ENCODE measurements at places on chromosomes 3 and 15. TPM values are rescaled to one million over a fixed set of nuclear protein-coding genes. Genes with fewer than 3 reads are reported as not detected.

Gene FMN1
- total RNA-seq = 0.05 TPM

DNA sequence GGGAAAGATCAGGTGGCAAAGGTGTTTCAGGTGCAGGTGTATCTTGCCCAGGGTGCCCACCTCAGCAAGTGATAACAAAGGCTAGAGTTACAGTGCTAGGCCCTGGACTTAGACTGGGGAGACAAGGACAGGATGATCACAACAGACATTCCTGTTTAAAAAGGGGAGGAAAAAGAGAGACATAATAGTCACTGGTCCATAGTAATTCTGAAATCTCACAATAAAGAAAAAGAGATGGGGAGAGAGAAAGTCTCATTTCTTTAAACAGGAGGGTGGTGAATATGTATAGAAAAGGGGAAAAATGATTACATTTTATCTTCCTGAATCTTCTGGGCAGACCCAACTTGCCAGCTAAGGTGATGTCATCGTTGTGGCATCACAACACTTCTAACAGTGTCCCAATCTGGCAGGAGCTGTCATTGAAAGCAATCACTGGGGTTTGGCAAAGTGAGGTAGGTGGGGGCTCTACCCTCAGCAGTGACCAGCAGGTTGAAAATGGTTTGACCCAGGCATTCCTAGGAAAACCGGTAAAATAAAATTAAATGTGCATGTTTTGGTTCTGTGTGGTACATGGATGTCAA, 99.5 kb downstream of the ZNF621 start:
- H3K27ac ChIP-seq = no peak overlapping the region
- H3K36me3 ChIP-seq = peaks cover 2% of the 10 kb centered on the region
- H3K4me3 ChIP-seq = no peak overlapping the region
- peaks cover 9% of the 10 kb centered on the region for H3K27me3 ChIP-seq
- no peaks in the 10 kb centered on the region for H3K4me1 ChIP-seq

- DNase-seq = no peak
- H3K27ac ChIP-seq = no peak overlapping the region
- no peaks in the 10 kb centered on the region for H3K27me3 ChIP-seq
- H3K4me3 ChIP-seq = no peak overlapping the region
Measured at GRCh38 chr15:97146929-97147870, 813.3 kb upstream of the ARRDC4 start.

- DNase-seq = no peak
- H3K36me3 ChIP-seq = no peaks in the 10 kb centered on the region
- no peaks in the 10 kb centered on the region for H3K4me1 ChIP-seq
- H3K27ac ChIP-seq = no peak overlapping the region
- H3K27me3 ChIP-seq = no peaks in the 10 kb centered on the region
- no peak overlapping the region for H3K4me3 ChIP-seq
Measured at GRCh38 chr15:87711026-87711425, 545.5 kb downstream of the NTRK3 start.

- DNase-seq = no peak
- no peak overlapping the region for H3K4me3 ChIP-seq
- H3K36me3 ChIP-seq = no peaks in the 10 kb centered on the region
- H3K4me1 ChIP-seq = no peaks in the 10 kb centered on the region
- no peaks in the 10 kb centered on the region for H3K27me3 ChIP-seq
Measured at GRCh38 chr15:42151141-42151561, 5.3 kb downstream of the PLA2G4F start.

- H3K27ac ChIP-seq = no peak overlapping the region
- H3K4me3 ChIP-seq = no peak overlapping the region
- H3K27me3 ChIP-seq = peaks cover 9% of the 10 kb centered on the region
- no peak for DNase-seq
- H3K4me1 ChIP-seq = no peaks in the 10 kb centered on the region
Measured at GRCh38 chr3:44132061-44132460, 109.6 kb upstream of the TOPAZ1 start.

DNA sequence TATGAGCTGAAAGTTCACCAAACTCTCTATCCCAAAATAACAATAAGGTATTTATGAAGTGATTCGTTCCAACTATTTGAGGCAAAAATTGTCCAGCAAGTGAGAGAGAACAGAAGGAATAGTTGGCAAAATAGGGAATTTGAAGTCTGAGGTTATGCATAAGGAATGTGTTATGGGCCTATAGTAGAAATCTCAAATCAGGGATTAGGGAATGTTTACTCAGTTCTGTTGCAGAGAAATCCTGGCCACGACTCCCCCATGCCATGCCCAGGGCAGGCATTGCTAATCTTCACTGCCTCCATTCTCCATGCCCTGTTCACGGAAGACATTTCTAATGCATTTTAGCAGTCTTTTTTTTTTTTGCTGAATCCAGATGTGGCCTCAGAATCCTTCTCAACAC, 58.6 kb downstream of the FLNB start:
- H3K27me3 ChIP-seq = no peaks in the 10 kb centered on the region
- no peak for DNase-seq
- no peak overlapping the region for H3K27ac ChIP-seq
- no peak overlapping the region for H3K4me3 ChIP-seq
- no peaks in the 10 kb centered on the region for H3K36me3 ChIP-seq

All from activated CD4-positive, alpha-beta memory T cell treated with anti-CD3 and anti-CD28 coated beads for 36 hours (primary cell).